Kidney (tissue), 22 donors: ENCODE measurements at places on chromosomes 7 and 10.
A peak's percentile ranks its signal among the peaks of the same experiment; 100 is the strongest.

DNA sequence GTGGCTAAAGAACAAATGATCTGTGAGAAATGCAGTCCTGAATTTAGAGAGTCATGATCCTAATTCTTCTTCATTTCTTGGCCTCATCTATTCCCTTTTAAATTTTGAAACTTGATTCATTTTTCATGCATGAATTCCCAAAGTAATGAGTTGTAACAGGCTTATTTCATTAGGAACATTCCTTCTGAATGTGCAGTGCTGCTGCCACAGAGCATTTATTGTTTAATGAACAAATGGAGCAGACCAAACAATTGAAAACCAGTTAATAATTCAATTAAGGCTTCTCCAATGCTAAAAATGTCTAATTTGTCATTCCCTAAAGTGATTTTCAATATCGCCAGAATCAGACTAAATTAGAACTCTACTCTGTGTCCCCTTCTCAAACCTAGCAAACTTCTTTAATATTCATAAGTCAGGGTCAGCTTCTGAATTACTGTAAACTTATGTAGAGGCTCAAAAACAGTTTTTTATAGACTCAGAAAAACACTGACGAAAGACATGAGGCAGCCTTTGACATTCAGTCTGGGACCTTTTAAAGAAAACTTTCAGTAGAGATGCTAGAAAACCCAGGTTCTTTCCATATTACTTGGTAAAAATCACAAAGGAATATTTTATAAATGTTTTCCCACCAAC lies 14.5 kb downstream of the LSMEM1 start:
- DNase-seq: no peak

- no peak for DNase-seq
Observed at GRCh38 chr7:113217314-113217713, 99.0 kb upstream of the SMIM30 start.

GRCh38 chr7:156155988-156156733 lies 343.9 kb upstream of the SHH start:
- DNase-seq: no peak

DNA sequence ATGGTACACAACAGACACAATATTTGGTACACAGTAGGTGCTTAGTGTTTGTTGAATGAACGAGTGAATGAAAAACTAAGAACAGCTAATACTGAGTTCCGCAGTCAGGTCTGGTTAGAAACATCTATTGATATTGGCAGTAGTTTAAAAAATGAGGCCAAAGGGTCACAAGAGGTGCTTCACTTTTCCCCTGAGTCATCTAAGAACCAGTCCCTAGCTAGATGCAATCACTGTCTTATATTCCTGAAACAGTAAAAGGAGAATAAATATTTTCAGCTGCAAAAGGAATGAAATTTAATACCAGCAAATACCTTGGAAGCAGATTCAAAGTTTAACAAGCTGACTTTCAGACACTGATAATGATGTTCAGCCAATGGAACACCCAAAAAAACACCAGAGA lies 54.5 kb downstream of the SCRN1 start:
- DNase-seq: no peak

- peak; percentile 41 for DNase-seq
Observed at GRCh38 chr7:1902231-1902855, 232.3 kb downstream of the ELFN1 start.

- no peak for DNase-seq
Observed at GRCh38 chr7:28192786-28193585, 12.4 kb upstream of the JAZF1 start.

- no peak for DNase-seq
Observed at GRCh38 chr10:125637496-125637895, 45.5 kb downstream of the TEX36 start.

- no peak for DNase-seq
Observed at GRCh38 chr10:6868036-6868725, 288.1 kb upstream of the PRKCQ start.

GRCh38 chr10:5036511-5036910 lies 32.9 kb upstream of the AKR1C2 start:
- no peak for DNase-seq

DNA sequence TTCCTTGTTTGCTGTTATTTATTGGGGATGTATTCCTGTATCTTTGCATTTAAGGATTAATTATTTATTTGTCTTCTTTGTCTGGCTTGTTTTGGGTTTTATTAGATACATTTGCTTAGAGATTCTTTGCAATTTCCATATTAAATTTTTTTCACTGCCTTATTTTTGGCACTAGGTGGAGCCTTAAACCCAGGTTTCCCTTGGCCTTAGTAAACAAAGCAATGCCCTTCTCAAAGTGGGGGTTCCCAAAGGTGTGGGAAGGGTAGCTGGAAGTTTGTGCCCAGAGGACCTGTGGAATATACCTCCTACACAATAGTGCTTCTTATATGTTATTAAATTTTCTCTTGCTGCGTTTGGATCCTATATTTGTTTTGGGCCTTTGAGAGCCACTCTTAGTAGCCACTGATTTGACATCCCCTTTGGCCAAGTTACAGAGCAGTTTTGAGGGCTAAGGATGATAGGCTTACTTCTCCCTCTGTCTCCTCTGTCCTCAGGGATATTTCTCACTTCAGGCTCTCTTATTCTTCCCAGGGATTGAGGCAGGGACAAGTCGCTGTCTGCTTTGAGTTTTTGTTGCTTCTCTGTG lies 162.3 kb downstream of the ITGB1 start:
- DNase-seq: no peak

DNA sequence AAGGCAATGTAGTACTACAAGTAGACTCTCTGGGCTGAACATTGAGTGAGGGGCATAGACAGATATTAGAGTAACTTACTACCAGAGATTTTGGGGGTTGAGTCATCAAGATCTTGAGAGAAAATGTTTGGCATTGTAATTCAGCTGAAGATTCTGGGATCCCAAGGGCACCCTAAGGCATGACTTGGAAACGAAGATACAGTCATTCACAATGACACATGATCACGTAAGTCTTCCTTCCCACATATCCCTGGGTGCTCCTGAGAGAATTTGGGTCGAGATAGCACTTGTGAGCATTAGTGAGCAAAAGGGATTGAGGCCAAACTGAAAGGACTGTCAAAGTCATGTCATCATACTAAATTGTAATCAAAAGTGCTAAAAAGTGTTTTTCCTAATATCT lies 192.5 kb upstream of the PCLO start:
- no peak for DNase-seq

- no peak for DNase-seq
Observed at GRCh38 chr10:77564731-77565589, 72.6 kb downstream of the KCNMA1 start.

- no peak for DNase-seq
Observed at GRCh38 chr10:96402417-96403305, 43.9 kb upstream of the OPALIN start.

DNA sequence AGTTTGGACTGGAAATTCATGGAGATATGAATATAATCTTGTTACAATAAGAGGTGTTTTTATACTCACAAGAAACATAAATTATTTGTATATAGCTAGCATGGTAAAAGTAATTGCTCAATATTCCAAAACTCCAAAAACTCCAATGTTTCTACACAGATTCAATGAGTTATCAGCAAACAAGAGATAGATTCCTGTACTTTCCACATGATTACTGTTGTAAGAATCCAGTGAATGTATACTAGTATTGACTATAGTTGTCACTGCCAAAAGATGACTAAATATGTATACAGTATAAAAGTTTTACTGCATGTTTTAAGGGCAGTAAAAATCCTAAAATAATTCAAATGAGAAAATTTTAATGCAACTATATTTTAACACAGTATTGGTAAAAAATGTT lies 10.7 kb downstream of the ATOH7 start:
- no peak for DNase-seq

- DNase-seq: no peak
Observed at GRCh38 chr10:69232252-69232651, 12.1 kb downstream of the HKDC1 start.

DNA sequence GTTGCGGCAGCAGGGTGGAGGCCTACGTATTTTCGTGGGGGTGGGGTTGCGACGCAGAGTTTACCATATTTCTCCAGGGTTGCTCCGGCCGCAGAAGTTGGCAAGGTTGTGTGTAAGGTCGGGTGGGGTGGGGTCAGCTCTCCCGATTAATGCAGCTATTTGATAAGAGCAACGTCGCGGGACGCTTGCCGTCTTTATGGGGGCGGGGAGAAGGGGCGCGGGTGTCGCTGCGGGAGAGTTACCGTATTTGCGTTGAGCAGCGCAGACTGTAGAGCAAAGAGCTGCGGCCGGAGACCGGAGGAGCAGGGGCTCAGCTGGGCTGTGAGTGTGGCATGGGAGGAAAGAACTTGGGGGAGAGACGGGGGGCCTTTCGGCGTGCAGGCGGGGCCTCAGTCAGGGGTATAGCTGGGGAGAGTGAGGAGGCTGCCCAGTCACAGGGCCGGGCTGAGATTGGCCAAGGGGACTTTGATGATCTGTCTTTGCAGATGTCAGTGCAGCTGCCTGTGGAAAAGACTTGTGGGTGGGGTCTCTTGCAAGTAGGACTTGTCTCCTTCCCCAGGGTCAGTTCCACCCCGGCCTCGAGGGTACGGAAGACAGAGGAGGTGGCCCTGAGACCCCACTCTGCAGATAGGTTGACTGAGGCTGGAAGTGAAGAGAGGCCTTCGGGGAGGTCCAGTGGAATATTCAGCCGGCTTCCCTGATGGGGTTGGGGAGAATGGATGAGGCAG lies 26.6 kb downstream of the ZNF775 start:
- DNase-seq: no peak

DNA sequence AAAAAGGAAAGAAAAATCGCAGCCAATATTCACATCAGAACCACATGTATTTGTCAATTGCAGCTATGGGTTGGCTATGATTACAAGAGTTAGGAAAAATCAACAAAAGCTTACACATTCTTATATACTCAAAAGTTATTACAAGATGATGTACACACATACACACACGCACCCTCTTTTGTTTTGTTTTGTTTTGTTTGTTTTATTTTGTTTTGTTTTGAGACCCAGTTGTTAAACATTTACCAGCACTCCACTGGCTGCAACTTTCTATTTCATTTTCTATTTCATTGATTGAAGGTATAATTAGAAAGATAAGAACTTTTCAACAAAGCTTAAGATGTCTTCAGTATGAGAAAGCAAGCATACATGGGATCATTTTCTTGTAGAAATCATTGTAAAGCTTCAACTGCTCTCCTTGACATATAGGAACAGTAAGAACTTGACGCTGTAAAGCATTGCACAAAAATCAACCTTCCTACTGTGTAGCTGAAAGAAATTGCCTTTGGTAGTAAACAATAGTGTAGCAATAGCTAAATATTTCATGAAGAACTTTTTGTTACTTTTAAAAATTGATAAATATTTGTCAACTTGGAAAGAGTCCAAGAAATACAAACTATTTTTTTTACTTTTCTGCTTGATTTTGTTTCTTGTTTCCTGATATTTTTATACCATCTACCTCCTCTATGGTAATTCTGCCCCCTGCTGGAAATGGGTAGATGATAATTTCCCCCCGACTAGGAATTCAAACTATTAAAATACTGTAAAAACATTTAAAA lies 205.9 kb downstream of the MBL2 start:
- no peak for DNase-seq

GRCh38 chr10:52759154-52759553 lies 13.4 kb downstream of the MBL2 start:
- no peak for DNase-seq

DNA sequence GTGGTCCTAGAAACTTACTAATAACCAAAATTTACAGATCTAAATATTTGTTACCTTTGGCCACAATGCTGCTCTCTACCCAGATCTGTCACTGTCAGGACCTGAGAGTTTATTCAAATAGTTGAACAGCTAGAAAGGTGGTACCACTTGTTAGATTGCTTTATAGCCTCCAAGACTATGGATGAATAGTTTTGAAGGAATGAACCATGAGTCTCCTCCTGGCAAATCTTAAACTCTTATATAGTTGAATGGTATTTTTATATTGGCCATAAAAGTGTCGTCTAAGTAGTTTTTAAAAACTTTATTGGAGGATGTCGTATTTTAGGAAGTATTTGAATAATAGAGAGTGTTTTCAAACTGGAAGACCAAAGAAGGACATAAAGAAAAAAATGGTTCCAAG lies 178.7 kb downstream of the AHR start:
- DNase-seq: no peak
